Fibroblast of skin of left quadriceps (primary cell): ENCODE measurements at places on chromosomes 16 and 17.
A peak's percentile ranks its signal among the peaks of the same experiment; 100 is the strongest.

- DNase-seq, result no peak
These were observed 4.2 kb upstream of the KRT24 start for GRCh38 chr17:40707745-40708144.

DNA sequence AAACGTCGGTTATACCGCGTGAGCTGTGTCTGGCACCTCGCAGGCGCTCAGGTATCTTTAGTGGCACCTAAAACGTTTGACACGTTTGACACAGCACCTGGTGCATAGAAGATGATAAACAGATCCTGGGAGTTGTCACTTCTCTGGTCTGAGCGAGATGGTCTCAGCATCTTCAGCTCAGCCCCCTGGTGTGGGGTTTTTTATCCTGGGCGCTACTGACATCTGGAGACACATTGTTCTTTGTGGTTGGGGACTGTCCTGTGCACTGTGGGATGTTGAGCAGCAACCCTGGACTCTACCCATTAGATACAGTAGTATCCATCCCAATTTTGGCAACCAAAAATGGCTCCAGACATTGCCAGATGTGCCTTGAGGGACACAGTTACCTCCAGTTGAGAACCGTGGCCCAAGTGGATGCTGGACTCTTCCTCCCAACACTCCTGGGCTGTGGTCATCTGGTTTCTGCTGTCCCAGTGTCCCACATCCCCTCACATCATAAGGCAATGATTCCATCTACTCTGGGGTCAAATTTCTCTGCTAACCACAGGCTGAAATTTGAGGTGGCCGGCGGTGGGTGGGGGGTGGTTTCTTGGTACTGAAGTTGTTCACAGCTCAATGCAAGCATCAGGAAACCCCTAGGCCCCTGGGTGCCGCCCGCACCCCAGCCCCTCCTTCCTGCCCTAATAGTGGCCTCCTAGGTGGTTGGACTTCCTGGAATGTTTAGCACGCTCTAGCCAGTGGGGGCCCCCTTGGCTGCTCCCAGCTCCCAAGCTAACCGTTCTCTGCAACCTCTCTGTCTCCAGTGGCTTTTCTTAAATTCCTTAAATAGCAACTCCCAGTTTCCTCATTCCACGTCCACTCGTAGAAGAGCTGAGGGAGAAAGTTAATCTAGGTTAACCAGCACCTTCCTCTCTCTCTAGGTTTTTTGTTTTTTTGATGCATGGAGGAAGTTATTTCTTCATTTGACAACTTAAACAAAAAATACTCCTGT, 124.8 kb downstream of the ABCC1 start:
- DNase-seq, result peak; percentile 92

- DNase-seq, result no peak
These were observed 21.1 kb upstream of the KCNG4 start for GRCh38 chr16:84260766-84261554.

DNA sequence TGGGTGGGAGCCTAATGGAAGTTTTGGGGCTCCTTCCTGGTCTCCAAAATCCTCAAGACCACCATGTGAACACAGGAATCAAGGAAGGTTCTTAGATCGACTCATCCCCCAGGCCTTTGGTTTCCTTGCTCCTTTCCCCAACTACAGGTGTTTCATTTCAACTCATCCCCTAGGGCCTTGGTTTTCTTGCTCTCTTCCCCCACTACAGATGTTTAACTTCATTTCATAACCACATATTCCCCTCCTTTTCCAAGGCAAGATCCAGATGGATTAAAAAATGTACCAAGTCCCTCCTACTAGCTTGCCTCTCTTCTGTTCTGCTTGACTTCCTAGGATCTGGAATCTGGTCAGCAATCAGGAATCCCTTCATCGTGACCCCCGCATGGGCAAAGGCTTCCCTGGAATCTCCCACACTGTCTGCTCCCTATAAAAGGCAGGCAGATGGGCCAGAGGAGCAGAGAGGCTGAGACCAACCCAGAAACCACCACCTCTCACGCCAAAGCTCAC, at the start of gene CCL11:
CCL11 (plus strand) TSS at position 457 of the 507 bp plus-strand sequence. CDS start 67 bp downstream, outside the sequence.
- no peak for DNase-seq

GRCh38 chr17:50151937-50152547, 1.6 kb upstream of the PPP1R9B start:
- no peak for DNase-seq

DNA sequence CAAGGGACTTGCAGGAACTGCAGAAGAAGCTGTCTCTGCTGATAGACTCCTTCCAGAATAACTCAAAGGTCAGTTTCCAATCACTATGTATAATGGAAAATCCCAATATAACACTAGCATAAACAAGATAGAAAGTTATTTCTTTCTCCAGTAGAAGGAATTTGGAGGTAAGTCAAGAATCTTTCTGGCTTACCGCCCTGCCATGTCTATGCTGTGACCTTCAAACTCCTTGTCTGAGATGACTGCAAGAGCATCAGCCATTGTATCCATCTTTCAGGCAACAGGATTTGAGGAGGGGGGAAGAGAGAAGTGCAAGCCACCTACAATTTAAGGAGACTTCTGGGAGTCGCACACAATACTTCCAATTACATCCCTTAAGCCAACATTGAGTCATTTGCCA, 2.7 kb downstream of the LDAF1 start:
- DNase-seq, result no peak

DNA sequence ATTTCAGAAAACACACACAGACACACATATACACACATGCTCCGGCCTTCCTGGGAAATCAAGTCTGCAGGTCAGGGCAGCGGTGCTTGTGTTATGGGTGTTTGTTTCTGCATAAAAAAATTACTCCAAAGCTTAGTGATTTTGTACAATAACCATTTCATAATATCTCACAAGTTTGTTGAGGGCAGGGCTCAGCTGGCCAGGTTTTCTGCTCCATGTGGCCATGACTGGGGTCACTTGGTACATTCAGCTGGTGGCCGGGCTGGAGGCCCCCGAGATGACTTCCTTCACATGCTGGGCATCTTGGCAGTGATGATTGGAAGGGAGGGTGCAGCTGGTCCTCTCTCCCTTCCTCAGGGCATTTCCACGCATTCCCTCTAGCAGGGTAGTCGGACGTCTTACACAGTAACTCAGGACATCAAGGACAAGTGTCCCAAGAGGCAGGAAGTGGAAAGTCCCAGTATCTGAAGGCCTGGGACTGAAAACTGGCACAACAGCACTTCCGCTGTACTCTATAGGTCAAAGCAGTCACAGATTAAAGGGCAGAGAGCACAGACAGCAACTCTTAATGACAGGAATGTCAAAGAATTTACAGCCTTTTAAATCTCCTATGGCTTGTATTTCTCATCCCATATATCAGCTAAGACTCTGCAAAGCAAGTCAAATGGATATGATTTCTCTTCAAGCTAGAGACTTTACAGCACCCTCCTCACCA, 127.4 kb downstream of the ZNF18 start:
- DNase-seq, result no peak

GRCh38 chr16:84314373-84314772, 19.7 kb downstream of the WFDC1 start:
- no peak for DNase-seq

DNA sequence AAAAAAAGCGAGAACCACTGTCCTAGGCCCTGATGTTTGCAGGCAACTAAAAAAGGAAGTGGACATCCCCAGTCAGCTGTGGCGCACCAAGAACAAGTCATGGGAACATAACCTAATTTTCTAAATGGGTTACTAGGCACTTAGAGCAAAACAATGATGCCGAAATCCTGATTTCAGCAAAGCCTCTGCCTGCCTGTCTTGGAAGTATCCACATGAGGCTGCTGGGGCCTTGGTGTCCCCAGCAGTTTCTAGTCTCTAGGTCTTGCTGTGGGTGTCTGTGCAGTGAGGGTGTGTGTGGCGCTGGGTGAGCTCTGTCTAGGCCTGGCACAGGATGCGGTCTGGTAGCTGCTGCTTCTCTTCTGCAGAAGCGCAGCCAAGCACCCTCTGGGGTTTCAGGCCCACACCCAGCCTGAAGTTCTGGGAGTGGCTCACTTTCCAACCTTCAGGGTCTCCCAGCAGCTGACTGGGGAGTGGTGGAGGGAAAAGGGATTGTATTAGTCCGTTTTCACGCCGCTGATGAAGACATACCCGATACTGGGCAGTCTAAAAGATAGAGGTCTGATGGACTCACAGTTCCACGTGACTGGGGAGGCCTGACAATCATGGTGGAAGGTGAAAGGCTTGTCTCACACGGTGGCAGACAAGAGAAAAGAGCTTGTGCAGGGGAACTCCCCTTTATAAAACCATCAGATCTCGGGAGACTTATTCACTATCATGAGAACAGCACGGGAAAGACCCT, 21.1 kb downstream of the STH start:
- no peak for DNase-seq

DNA sequence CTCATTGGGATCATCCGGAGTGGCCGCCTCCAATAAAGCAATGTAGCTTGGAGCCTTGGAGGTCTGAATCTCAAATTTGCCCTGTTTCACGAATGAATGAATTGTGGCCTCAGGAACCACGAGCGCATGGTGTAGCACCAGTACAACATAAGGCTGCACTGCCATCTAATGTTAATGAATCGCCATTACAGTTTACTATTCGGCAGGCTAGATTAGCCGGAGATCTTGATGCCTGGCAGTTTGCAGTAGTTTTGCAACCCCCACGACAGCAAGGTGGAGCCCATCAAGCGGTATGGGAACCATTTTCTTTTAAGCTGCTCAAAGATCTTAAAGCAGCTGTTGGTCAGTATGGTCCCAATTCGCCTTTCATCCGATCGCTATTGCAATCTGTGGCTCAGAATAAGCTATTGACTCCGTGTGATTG, 18.8 kb downstream of the ALOX15B start:
- DNase-seq, result peak; percentile 49

DNA sequence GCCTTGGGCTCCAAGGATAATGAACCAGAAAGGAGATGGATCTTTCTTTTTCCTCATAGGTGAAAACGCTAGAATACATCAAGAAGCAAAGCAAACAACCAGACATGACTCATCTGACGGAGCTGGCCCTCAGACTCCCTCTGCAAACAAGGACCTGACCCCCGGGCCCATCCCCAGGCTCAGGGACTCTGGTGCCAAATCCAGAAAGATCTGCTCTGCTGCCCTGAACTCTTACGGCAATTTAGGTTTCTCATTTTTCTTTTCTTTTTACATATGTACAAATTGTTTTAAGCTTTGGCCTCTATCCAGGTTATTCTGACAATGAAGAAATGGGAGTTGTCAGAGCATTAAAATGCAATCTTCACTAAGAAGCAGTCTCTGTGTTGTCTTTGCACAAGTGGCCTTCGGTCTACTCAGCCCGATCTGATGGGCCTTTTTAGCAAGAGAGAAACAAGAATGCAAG, 17.7 kb downstream of the KNOP1 start:
- no peak for DNase-seq

GRCh38 chr17:78484271-78485246, 92.6 kb downstream of the DNAH17 start:
- no peak for DNase-seq

DNA sequence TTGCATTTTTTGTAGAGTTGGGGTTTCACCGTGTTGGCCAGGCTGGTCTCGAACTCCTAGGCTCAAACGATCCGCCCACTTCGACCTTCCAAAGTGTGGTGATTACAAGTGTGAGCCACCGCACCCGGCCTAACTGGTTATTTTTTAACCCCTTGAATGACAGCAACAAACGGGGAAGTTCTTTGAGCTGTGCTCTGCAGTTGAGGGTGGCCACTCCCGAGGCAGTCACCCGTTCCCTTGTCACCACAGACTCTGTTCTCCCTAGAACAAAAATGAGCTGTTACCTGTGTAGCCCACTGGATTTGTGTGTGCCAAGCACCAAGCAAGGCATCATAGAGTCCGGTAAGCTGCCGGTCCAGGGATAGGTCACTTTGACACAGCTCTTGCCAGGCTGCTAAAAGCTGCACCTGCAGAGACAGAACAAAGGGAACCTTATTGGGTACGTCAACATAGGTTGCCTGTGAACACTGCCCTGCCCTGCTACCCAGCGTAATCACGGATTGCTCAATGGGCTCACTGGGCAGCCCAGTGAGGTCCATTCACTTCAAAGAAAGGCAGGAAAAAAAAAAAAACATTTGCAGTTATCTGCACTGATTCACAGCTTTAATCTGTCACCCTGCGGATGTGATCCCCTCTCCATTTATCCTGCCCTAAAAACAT, 19.6 kb downstream of the COG7 start:
- no peak for DNase-seq

DNA sequence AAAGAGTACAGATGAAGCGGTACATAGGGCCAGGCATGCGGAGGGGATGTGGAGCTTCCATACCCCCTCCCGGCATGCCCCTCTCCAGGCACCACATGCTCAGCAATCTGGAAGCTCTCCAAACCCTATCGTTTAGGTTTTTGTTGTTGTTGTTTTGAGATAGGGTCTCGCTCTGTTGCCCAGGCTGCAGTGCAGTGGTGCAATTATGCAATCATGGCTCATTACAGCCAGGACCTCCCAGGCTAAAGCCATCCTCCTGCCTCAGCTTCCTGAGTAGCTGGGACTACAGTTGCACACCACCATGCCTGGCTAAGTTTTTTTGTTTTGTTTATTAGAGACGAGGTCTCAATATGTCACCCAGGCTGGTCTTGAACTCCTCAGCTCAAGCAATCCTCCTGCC, 50.8 kb downstream of the WWOX start:
- no peak for DNase-seq

DNA sequence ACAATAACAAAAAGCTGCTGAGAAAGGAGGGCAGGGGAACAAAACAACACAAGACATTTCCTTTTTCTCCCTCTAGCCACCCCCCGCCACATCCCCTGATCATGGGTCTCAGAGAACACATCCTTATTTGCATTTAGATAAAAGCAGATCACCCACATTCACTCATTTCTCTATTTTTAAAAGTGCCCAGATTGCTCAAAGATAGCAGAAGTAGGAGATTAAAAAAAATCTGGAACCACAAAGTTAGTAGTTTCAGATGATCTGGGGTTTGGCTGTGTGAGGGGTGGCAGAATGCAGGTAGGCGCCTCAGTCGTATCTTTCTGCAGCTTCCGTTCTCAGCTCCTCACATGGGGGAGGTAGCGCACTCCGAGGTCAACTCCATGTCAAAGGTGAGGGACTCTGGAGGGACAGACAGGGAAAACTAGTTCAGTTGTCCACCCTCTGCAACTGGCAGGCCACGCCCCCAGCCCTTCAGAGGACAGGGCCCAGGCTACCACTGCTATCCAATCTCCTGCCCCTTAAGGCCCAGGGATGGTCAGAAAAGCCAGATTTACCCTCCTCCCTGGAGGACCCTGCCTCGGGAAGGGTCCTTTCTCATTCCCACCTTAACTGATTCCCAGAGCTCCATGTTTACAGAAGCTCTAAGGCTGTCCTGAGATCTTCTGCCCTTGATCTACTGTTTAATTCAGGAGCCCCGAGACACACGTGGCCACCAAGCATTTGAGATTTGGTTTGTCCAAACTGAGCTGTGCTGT, 27.3 kb downstream of the STAT5A start:
- DNase-seq, result no peak

- no peak for DNase-seq
These were observed 11.5 kb upstream of the SCN4A start for GRCh38 chr17:63984236-63984635.
